ENCODE measurements at places on chromosomes 2 and 18. TPM values are rescaled to one million over a fixed set of nuclear protein-coding genes. Genes with fewer than 3 reads are reported as not detected.

Gene MRPL30
- 35.6 TPM for total RNA-seq

Gene RTP5
- total RNA-seq = not detected

Gene TDRD15
- total RNA-seq = not detected

Gene CETN1
- not detected for total RNA-seq

Gene CYP1B1
- total RNA-seq = 30.0 TPM

Gene THSD7B
- under 0.01 TPM for total RNA-seq

Gene GREB1L
- 1.2 TPM for total RNA-seq

Data from myometrial cell (primary cell).